ENCODE measurements at places on chromosomes 16 and 17. TPM values are rescaled to one million over a fixed set of nuclear protein-coding genes. Genes with fewer than 3 reads are reported as not detected.
A peak's percentile ranks its signal among the peaks of the same experiment; 100 is the strongest.

- H3K36me3 ChIP-seq: no peaks in the 10 kb centered on the region
- peak overlapping the region; percentile 99 for H3K27ac ChIP-seq
- DNase-seq: no peak
- H3K27me3 ChIP-seq: peaks cover 25% of the 10 kb centered on the region
- peak overlapping the region; percentile 53 for H3K4me3 ChIP-seq
- peaks cover 41% of the 10 kb centered on the region for H3K4me1 ChIP-seq
These were observed 30.4 kb upstream of the BCAR1 start for GRCh38 chr16:75281826-75282225.

- H3K4me1 ChIP-seq: no peaks in the 10 kb centered on the region
- H3K36me3 ChIP-seq: no peaks in the 10 kb centered on the region
- no peak overlapping the region for H3K4me3 ChIP-seq
These were observed 233.1 kb upstream of the FOXF1 start for GRCh38 chr16:86277221-86277620.

DNA sequence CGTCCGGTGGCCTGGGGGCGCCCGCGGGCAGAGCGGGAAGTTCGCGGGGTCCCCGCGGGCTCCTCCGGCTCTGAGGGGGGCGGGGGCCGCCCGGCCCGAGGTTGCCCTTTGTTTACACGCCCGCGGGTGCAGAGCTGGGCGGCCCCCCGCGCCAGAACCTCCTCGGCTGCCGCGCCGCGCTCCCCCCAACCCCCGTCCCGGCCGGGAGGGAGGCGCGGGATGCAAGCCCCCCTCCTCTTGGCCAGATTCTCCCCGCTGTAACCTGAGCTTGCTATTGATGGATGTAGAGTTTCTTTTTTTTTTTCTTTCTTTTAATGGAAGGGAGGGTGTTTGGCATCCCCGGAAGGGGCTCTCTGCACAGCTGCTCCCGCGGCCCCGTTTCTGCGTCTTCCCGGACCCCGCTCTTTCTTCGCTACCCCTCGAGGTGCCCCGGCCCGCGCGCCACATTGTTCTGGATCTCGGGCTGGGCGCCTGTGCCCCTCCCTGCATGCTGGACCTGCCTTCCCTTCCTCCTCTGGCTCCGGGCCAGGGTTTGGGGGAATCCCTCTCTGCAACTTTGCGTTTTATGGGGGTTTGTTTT lies 646 bp downstream of the CBX2 start:
- peak; percentile 60 for DNase-seq
- peaks cover 18% of the 10 kb centered on the region for H3K27me3 ChIP-seq
- peaks cover 9% of the 10 kb centered on the region for H3K36me3 ChIP-seq
- H3K27ac ChIP-seq: peak overlapping the region; percentile 91
- H3K4me1 ChIP-seq: peaks cover 32% of the 10 kb centered on the region

DNA sequence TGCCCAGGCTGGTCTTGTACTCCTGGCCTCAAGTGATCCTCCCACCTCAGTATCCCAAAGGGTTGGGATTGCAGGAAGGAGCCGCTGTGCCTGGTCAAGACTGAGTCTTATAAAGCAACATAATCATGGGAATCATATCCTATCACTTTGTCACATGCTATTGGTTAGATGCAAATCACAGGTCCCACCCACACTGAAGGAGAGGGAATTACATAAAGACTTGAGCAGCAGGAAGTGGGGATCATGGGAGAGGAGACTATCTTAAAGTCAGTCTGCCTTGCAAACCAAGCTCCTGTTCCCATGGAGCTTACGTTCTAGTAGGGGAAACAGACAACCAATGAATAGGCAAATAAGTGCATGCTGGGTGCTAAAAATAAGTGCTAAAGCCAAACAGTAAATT lies 28.3 kb upstream of the TENT4B start:
- DNase-seq: no peak
- no peaks in the 10 kb centered on the region for H3K36me3 ChIP-seq
- H3K4me3 ChIP-seq: no peak overlapping the region

DNA sequence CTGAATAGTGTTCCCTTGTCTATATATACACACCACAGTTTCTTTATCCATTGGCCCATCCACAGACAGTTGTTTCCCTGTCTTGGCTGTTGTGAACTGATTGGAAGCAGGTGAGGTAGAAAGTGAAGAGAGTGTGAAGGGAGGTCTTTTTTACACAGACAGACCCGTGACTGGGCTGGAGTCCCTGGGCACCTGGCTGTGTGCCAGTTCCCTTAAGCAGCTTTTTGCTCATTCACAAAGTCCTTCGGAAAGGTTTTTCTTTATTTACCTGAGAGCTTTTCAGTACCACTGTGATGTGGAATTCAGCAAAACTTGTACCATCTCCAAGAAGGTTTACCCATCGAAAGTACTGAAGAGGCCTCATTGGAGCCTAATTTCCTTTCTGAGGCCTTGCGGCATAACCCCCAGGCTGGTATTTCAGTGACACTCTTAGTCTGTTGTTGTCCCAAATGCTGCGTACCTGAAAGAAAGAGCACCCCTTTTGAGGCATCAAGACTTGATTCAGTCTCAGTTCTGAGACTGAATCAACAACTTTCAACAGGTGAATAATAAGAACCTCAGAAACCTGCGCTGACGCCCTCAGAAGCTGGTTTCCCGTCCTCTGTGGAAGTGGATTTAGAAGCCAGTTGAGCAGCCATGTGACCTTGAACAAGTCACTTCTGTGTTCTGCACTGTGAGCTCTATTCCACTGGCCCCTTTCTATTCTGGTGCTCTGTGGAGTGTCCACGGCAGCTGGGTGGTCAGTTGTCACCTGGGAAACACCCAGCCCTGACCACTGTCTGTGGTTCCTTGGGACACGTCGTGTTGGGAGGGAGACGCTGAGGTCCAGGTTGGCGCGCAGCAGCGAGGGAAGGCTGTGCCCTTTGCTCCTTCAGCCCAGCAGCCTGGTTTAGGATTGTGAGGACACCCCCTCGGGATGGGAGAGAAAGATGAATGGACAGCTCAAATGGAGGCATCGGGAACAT lies 53.9 kb upstream of the CRISPLD2 start:
- H3K4me3 ChIP-seq: no peak overlapping the region
- peaks cover 2% of the 10 kb centered on the region for H3K27me3 ChIP-seq
- H3K27ac ChIP-seq: peak overlapping the region; percentile 62
- DNase-seq: no peak
- peaks cover 15% of the 10 kb centered on the region for H3K36me3 ChIP-seq
- H3K4me1 ChIP-seq: peaks cover 12% of the 10 kb centered on the region

DNA sequence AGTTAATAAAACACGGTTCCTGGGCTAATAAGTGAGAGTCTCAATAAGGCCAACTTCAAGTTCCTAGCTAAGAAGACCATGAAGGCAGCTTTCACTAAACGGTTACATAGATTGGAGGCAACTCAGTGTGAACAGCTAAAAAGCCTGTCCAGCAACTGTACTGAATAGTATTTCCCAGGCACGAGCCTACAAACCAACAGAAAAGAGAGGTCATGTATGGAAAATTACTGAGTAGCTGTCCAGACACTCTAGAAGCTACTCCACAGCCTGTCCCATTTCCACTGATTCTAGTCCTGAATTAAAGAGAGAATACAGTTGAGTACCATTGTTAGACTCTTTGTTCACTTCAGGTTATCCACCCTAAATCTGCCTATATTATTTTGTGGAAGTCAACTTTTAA lies 36.5 kb upstream of the C17orf78 start:
- no peaks in the 10 kb centered on the region for H3K36me3 ChIP-seq
- peaks cover 4% of the 10 kb centered on the region for H3K4me1 ChIP-seq
- no peak overlapping the region for H3K27ac ChIP-seq

GRCh38 chr16:67525176-67525860 lies 3.3 kb upstream of the RIPOR1 start:
- peaks cover 30% of the 10 kb centered on the region for H3K27me3 ChIP-seq
- no peak overlapping the region for H3K4me3 ChIP-seq
- H3K27ac ChIP-seq: no peak overlapping the region
- no peak for DNase-seq
- no peaks in the 10 kb centered on the region for H3K36me3 ChIP-seq

GRCh38 chr17:77403854-77404253 lies 263.1 kb downstream of the SEC14L1 start:
- no peak for DNase-seq
- H3K36me3 ChIP-seq: peaks cover 5% of the 10 kb centered on the region
- peaks cover 5% of the 10 kb centered on the region for H3K27me3 ChIP-seq
- no peak overlapping the region for H3K27ac ChIP-seq
- H3K4me1 ChIP-seq: peaks cover 18% of the 10 kb centered on the region
- H3K4me3 ChIP-seq: no peak overlapping the region

DNA sequence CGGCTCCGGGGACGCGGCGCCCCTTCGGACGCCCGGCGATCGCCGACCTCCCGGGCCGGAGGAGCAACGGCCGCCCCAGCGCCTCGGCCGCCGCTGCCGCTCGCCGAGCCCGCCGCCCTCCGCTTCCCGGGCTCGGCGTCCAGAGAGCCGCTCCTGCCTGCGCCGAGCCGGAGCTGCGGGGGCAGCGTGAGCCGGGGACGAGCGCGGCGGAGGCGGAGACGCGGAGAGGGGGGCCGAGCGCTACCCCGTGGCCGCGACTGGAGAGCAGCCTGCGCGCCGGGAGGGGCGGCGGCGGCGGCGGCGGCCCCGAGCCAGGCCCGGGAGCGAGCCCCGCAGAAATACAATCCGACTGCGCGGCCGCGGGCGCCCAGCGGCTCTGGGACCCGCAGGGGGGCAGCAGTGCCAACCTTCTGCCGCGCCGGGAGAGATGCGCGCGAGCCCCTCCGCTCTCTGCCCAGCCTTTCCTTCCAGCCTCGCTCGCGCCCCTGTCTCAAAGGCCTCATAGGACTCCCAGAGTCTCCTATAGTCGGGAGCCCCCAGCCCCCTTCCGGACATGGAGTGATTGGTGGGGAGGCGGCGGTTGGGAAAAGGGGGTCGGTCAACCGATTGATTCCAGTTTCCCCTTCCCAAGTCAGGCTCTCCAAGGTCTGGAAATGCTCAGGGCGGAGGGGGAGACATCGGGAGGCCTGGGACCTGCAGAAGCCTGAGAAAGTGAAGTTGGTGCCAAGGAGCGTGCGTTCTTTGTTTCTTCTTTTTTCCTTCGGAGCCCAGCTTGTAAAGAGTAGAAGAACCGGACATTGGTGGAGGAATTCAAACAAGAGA lies 1.0 kb upstream of the SDK2 start:
- no peak overlapping the region for H3K27ac ChIP-seq
- H3K4me1 ChIP-seq: peaks cover 25% of the 10 kb centered on the region
- H3K27me3 ChIP-seq: peaks cover 3% of the 10 kb centered on the region
- DNase-seq: peak; percentile 73
- peak overlapping the region; percentile 71 for H3K4me3 ChIP-seq
- no peaks in the 10 kb centered on the region for H3K36me3 ChIP-seq

SOCS7 gene
- 33.3 TPM for total RNA-seq

DNA sequence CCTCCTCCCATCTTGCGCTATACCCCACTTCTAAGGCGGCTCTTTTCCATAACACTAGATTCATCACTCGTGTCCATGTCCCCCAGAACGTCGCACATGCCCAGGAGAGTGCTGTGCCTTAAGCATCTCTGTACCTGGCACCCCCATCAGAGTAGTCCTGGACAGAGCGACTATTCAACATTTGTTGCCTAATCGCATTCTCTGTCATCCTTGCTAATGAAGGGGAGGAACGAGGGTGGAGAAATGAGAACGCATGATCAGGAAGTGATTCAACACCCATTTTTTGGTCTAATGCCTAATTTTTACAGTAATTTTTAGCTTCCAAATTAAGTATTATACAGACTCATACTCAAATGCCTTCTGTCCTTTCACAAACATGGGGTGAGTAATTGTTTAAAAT lies 53.2 kb downstream of the SLC39A11 start:
- H3K36me3 ChIP-seq: peaks cover 7% of the 10 kb centered on the region
- no peak overlapping the region for H3K4me3 ChIP-seq
- H3K27ac ChIP-seq: no peak overlapping the region
- H3K4me1 ChIP-seq: peaks cover 5% of the 10 kb centered on the region

GRCh38 chr16:85480727-85481101 lies 132.4 kb upstream of the GSE1 start:
- no peak for DNase-seq
- H3K27ac ChIP-seq: peak overlapping the region; percentile 92
- no peaks in the 10 kb centered on the region for H3K36me3 ChIP-seq
- H3K27me3 ChIP-seq: peaks cover 14% of the 10 kb centered on the region

DNA sequence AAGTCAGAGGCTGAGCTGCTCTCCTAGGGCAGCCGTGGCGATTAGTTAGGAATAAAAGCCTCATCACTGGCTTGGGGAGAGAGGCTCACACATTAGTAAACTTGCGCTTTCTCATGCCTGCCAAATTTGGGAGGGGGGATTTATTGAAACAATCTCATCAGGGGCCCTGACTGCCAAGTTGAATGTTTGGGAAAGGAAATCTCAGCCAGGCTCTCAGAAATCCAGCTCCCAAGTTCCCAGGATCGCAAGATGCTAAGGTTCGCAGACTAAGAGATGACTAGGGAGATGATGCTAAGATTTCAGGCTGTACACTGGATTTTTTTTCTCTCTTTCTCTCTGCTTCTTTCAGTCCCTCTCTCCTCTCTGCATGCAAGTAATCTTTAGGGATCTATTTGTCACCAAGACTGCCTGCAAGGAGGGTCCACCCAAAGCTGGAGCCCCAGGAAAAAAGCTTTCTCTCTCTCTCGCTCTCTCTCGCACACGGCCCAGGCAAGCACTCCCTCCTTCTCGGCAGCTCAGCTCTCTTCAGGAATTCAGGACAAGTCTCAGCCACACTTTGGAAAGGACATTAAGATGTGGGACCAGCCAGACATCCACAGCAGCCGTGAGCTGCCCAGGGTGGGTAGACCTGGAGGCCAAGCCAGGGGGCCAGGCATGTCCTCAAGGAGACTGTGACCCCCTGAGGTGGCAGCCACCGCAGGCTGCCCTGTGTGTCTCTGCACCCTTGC lies 1.4 kb downstream of the GPR139 start:
- no peak for DNase-seq
- peaks cover 14% of the 10 kb centered on the region for H3K27me3 ChIP-seq
- H3K4me3 ChIP-seq: peak overlapping the region; percentile 85
- H3K36me3 ChIP-seq: peaks cover 4% of the 10 kb centered on the region
- H3K4me1 ChIP-seq: peaks cover 3% of the 10 kb centered on the region

DNA sequence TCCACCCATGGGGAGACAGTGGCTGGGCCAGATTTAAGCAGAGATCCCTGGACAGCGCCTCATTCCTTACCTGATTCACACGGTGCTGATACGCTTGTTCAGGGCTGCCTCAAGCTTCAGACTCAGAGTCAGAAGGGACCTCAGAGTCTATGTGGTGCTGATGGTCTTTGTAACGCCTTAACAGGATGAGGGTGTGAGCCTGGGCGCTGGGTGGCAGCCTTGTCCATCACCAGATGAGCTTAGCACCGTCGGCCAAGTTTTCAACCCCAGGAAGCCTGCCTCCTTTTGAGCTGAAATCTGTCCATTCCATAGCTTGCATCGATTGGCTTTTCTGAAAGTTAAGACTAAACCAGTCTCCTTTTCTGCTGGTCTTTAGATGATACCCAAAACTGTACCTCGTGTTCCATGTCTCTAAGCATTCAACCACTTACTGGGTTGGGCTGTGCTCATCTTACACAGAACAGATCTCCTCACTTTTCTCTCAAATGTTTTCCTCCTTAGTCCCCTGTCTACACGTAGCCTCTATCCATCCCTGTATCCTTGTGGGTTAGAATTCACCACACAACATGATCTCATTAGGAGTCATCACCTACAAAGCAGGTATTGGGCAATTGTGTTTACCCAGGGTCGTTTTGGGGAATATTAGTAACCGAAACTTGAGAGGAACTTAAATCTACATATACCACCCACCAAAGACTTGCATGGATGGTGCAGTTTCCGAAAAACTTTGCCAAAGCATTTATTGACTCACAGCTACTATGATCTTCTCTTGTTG lies 573.4 kb downstream of the CDH13 start:
- no peak overlapping the region for H3K4me3 ChIP-seq
- peaks cover 1% of the 10 kb centered on the region for H3K36me3 ChIP-seq
- peaks cover 4% of the 10 kb centered on the region for H3K27me3 ChIP-seq
- no peak for DNase-seq
- H3K27ac ChIP-seq: peak overlapping the region; percentile 36
- H3K4me1 ChIP-seq: peaks cover 19% of the 10 kb centered on the region
